ENCODE measurements at places on chromosomes 5 and 9. TPM values are rescaled to one million over a fixed set of nuclear protein-coding genes. Genes with fewer than 3 reads are reported as not detected.

Gene KCNN2
- 0.14 TPM for total RNA-seq

Gene CCDC180
- 0.62 TPM for total RNA-seq

Gene UBQLN1
- total RNA-seq, result 116 TPM

Gene PKN3
- total RNA-seq, result 10.5 TPM

Gene CCDC192
- not detected for total RNA-seq

Data from A549 treated with dexamethasone at 1 μM for 4 hours (cell line).